ENCODE measurements at places on chromosomes 3 and 15.
A peak's percentile ranks its signal among the peaks of the same experiment; 100 is the strongest.

DNA sequence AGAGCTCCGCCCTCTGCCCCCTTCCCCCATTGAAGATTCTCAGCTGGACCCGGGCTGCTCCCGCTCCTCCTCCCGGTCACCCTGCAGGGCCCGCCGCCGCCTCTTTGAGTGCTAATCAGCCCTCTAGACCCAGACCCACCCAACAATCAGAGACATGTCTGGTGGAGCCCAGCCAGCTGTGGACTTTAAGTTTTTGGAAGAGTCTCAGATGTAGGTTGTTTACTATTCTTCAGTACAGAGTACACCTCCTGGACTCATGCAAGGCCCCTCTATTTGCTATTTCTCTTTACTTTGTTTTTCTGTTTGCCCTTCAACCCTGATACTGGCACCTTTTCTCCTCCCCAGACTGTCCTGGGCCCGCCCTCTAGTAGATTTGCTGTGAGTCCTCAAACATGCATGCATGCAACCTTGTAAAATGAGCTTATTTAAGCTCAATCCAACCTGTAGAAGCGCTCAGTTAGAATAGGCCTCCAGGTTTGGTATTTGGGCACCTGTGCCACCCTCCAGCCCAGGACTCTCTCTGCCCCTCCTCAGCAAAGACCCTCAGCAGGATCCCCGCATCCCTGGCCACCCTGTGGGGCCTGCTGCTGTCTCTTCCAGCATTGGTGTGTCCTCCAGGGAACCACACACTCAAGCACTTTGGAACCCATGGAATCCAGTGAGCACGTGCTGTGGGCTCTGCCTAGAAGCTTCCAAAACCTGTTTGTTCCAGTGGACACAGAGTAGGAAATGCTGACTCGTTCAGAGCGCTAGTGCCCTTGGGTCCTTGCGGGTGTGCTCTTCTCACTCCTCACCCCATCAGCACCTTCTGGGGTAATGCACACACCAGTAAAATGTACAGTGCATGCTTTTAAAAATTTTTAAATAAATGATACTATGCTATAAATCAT lies 4.6 kb downstream of the PRR23E start:
- DNase-seq: no peak

DNA sequence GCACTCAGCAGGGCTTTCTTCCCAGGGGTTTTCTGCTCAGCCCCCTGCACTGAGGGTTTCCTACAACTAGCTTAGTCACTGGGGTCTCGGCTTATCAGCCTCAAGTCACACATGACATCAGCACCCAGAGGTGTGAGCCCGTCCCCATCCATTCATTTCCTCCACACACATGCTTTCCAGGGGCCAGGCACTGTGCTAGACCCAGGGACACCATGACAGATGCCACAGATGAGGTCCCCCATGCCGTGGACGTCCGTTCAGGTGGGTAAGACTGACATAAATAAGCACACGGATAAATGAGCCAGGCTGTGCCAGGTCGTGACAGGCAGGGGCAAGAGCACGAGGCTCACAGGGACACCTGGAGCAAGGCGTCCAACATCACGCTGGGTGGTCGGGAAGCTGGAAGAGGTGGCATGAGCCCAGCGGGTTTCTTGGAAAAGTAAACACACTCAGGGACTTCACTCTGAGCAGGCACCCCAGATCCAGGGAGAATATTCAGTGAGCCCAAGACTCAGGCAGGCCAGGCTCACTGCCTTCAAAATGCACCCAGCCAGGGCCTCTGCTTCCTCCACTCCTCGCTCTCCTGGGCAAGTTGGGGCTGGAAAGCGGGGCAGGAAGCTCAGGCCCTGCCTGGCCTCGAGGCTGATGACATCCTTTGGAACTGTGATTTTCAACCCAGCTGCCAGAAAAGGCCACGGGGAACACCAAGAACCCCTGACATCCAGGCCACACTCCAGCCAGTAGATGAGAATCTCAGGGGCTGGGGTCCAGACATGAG lies 139.3 kb downstream of the CHSY1 start:
- no peak for DNase-seq

- DNase-seq: no peak
These were observed 658.0 kb downstream of the ROBO1 start for GRCh38 chr3:79109754-79110153.

GRCh38 chr3:190614226-190615059 lies 100.6 kb downstream of the IL1RAP start:
- no peak for DNase-seq

DNA sequence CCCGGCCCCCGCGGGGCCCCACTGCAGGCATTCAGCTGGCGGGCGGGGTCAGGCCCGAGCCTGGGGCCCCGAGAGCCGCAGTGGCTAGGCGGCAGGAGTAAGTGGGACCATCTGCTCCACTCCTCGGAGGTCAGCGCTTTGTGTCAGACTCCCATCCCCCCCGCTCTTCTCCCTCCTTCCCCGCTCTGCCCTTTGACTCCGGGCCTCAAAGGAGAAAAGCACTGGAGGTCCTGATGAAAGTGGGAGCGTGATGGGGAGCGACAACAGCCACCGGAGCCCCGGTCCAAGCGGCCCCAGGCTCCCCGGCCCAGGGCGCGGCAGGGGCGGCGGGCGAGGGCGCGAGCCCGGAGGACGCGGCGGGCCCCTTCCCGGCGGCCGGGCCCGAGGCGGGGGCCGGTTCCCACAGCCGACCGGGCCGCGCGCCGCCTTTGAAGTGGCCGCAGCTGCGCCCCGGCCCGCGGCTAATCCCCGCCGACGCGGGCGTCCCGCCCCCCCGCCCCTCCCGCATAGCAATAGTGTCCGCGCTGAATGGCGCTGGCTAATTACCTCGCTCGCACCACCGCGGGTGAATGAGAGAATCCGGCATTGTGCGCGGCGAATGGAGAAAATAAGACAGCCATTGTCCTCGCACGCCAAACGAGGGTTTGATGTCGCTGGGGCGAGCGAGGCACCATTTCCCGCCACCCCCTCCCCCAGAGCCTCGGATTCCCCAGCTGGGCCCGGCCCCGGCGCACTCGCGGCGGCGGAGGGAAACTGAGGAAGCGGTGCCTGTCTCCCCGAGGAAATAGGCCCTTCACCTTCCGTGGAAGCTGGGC lies 22.4 kb downstream of the IGDCC3 start:
- no peak for DNase-seq

- no peak for DNase-seq
These were observed 291.2 kb upstream of the C2CD4B start for GRCh38 chr15:62456011-62456920.

DNA sequence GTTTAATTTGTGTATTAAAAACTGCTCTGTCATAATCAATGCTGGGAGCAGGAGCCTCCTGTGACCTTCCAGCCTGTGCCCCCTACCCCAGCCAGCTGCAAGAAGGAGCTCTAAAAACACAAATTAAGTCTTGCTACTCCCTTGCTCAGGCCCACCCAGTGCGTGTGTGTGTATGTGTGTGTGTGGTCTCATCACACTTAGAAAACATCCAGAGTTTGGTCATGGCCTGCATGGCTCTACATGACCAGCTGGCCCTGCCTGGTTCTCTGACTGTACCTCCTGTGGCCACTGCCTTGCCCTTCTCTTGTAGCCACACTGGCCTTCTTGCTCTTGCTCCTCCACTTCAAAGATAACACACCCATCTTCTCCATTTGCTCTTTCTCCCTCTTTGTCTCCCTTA lies 13.7 kb downstream of the P2RY14 start:
- DNase-seq: no peak

- no peak for DNase-seq
These were observed 461.5 kb upstream of the NR2F2 start for GRCh38 chr15:95868970-95869369.

DNA sequence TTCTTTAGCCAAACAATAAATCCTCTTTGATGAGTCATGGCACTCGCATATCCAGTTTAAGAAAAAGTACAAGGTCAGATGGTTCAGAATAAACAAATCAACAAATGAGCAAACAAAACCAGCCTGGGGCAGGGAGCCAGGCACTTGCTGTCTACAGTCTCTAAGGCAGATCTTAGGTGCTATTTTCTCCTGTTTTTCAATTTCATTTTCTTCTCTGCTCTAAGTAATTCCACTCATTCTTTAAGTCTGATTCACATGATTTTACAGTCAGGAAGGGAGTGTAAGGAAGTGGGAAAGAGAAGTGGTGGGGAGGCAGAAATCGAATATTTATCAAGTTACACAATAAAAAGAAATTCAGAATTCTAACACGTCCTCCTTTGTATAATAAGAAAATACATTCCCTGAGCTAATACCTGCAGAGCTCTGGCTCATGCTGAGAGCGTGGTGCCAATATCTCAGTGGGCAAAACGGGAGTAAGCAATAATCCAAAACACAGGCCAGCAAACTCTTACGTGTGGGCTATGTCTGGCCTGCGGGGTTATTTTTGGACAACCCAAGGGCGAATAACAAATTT lies 298.6 kb downstream of the ADAMTS17 start:
- DNase-seq: no peak

DNA sequence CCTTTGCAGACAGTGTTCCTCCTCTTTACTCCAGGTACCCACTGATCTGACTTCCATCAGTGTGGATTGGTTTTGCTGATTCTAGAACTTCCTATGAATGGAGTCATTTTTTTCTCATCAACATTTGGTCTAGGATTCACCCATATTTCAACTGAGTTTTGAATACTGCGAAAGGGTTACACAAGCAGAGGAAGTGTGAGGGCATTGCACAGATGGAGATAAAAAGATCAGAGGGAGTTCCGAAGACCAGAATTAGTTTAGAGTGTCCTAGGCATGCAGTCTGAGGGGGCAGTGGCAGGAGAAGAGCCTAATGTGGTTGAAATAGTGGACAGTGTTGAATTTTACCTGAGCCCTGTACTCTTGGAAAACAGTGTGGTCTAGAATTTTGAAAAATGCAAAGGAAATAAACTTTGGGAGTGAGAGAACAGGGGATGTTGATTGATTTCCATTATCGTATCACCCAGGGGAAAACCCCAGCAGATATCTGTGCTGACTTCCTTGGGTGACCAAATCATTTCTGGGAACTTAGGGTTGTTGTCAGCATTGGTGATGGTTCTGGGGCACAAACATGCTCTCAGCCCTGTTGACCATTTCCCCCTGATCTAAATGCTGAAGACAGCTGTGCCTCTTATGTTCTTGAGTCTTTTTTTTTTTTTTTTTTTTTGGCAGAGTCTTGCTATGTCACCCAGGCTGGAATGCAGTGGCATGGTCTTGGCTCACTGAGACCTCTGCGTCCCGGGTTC lies 327.4 kb upstream of the LRRFIP2 start:
- peak; percentile 19 for DNase-seq

GRCh38 chr3:53890726-53891475 lies 758 bp downstream of the SELENOK start:
- peak; percentile 24 for DNase-seq

- DNase-seq: no peak
These were observed 159.3 kb upstream of the MDFIC2 start for GRCh38 chr3:70471464-70472342.

DNA sequence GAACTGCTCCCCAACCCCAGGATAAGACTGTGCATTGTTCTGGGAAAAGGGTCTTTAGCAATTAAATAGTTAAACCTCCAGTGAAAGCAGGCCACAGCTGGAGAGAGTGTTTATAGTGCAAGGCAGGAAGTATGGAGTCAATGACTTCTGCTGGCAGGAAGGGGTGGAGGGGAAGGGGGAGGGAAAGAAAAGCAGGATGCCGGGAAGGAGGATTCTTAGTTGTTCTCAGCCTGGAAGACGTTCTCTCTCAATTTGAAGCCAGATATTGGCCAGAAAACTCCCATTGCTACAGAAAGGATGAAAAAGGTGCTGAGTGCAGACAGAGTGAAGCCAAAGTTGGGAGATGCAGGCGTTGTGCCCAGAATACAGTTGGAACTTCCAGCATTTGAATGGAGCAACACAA lies 35.7 kb upstream of the ACTL6A start:
- DNase-seq: no peak

DNA sequence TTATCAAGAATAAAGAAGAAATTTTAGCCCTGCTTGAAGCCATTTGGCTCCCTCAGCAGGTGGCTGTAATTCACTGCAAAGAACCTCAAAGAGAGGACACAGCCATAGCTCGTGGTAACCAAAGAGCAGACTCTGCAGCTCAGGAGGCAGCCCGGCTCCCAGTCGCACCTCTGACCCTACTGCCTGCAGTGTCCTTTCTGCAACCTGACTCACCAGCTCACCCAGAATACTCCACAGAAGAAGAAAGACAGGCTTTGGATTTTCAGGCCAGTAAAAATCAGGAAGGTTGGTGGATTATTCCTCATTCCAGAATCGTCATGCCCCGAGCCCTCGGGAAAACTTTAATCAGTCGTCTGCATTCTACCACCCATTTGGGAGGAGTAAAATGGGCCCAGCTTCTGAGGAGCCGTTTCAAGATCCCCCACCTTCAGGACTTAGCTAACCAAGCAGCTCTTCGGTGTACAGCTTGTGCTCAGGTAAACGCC lies 38.6 kb downstream of the ZBTB11 start:
- DNase-seq: no peak
